ENCODE measurements at places on chromosomes 1 and 21.

GRCh38 chr1:75520862-75521475 is 89.9 kb downstream of the SLC44A5 start:
- no peak for DNase-seq

- peak; percentile 21 for DNase-seq
Observed at GRCh38 chr21:37367703-37368540, 1.3 kb downstream of the DYRK1A start.

DNA sequence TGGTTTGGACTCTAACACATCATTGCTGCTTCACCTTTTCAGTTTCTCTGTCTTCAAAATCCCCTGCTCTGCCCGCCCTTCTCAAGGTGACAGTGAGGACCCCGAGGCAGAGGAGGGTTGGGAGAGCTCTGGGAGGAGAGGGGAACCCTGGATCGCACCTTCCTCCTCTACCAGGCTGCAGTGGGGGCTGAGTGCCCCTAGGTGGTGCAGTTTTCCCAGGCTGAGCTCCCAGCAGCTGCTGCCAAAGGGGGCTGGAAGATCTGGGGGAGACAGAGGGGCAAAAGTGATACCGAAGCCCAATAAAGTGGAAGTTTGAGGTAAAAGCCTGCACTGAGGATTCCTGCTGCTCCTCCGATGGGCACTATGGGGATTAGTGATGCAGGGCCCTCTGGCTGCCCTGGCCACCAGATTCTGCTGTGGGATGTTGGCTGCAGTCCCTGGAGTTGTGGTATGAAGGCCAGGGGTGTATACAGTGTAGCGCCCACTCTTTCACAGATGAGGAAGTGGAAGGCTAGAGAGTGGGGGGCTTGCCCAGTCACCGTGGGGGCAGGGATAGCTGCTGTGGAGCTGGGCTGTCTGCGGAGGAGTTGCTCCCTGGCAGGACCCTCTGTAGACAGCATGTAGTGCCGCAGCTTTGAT is 40.7 kb upstream of the SCMH1 start:
- peak; percentile 11 for DNase-seq

DNA sequence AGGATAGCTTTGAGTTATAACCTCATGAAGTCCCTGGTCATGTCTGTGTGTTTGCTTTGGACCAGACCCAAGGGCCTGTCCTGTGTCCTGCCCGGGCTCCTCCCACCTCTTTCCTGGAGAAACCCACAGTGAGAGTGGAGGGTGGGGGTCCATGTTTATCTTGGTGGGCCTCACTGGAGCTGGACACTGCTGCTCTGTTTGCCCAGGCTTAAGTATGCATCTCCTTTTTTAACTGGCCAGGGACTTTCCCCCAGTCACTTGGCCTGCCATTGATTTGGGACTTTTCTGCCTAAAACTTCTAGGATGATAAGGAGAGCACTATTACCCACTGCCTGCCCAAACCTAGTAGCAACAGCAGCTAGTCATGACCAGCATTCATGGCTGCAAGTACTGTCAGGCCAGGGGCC is 49.8 kb downstream of the DDR2 start:
- DNase-seq, result no peak

GRCh38 chr1:35223084-35223630 is 30.2 kb upstream of the SFPQ start:
- no peak for DNase-seq

DNA sequence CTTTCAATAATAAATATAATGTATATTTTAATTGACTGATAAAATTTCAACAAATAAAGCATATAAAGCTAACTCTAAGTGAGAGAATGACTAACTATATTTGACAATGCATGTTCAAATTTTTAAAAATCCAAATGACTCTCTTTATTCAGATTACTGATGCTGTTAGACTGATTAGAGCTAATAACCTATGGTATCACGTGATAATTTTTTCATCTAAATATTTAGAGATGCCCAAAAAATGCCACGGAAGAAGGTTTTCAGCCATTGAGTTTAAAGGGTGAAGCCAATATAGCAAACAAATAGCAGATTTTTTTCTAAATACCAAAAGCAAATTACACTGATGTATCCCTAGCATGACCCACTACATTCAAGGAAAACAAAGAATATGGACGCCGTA is 61.1 kb upstream of the OR10J4 start:
- no peak for DNase-seq

DNA sequence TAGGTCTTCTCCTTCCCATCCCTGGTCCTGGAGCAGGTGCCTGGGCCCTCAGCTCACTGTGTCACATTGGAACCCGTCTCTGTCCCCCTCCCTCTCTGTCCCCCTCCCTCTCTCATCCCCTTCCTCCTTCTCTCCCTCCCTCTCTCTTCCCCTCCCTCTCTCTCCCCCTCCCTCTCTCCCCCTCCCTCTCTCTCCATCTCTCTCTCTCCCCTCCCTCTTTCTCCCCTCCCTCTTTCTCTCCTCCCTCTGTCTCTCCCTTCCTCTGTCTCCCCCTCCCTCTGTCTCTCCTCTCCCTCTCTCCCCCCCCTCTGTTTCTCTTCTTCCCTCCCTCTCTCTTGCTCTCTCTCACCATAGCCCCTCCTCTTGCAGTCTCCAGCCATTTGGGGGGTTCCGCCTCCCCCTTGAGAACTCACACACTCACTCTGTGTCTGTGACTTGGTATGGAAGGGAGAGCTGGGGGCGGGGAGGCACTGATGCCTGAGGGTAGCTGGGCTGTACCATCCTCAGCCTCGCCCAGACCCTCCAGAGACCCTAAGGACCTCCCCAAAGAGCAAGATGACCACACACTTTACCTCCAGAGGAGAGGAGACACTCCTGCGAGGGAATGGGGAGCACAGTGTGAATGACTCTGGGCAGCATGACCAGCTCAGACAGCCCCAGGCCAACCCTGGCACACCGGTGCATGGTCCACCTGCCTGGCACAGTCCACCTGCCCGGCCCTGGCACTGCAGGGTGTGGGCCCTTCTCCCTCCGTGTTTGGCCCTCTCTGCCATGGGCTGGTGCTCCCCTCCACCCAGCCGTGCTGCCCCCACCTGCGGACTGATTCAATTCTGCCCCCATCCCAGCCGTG is 102.8 kb upstream of the ARHGEF16 start:
- DNase-seq, result no peak

DNA sequence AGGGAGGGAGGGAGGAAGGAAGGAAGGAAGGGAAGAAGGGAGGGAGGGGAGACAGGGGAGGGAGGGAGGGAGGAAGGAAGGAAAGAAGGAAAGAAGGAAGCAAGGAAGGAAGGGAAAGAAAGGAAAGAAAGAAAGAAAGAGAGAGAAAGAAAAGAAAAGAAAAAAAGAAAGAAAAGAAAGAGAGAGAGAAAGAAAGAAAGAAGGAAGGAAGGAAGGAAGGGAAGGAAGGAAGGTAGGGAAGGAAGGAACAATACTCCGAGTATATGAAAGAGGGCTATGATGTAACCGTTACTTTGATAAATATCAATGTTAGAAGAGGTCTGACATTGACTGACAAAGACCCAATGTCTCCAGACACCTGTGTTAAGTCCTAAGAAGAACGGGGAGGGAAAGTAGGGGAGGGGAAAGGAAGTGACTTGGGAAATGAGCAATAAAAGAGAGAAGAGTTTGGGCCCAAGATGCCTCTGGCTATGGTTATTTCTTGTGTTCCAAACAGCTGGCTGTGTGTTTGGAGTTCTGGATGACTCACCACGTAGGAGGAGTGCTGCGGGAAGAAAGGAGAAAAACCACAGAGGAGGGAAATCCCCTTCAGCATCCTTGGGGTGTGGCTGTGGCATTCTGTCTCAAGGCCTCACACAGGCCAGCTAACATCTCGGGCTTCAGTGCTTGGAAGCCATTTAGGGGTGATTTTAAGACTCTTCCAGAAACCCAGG is 37.0 kb upstream of the RXRG start:
- peak; percentile 3 for DNase-seq

GRCh38 chr1:167221126-167221737 is 546 bp downstream of the POU2F1 start:
- no peak for DNase-seq

DNA sequence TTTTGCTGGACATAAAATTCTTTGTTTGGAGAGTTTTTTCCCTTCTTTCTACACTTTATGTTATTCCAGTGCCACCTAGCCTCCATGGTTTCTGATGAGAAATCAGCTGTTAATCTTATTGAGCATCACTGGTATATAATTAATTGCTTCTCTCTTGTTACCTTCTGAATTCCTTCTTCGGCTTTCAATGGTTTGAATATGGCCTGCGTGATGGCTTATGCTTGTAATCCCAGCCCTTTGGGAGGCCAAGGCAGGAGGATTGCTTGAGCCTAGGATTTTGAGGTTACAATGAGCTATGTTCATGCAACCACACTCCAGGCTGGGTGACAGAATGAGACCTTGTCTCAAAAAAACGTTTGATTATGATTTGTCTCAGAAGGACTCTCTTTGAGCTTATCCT is 13.0 kb upstream of the CNIH4 start:
- no peak for DNase-seq

GRCh38 chr1:17731460-17731859 is 23.7 kb upstream of the ACTL8 start:
- no peak for DNase-seq

DNA sequence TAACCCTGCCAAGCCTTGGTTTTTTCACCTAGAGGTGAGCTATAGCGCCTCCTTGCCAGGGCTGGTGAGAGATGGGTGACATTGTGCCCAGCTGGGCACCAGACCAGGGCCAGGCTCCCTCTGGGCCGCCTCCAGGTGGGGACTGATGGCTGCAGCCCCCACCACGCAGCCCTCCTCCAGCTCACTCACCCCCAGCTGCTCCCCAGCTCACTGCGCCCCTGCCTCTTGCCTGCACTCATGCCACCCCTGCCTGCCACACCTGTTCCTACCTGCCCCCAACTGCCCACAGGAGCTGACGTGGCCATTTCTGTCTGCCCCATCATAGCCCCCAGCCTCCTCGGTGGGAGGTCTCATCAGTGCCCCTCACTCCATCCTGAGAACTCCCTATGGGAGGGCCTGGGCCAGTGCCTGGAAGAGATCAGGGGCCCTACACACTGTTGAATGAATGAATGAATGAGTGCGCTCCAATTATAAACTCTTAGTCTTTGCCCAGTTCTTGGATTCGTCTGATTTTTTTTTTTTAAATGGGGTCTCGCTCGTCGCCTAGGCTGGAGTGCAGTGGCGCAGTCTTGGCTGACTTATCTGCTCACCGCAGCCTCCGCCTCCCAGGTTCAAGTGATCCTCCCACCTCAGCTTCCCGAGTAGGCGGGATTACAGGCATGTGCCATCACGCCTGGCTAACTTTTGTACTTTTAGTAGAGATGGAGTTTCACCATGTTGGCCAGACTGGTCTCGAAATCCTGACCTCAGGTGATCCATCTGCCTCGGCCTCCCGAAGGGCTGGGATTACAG is 26.4 kb upstream of the VPS13D start:
- no peak for DNase-seq

- DNase-seq, result no peak
Observed at GRCh38 chr1:151539321-151540020, 638 bp upstream of the TUFT1 start.

DNA sequence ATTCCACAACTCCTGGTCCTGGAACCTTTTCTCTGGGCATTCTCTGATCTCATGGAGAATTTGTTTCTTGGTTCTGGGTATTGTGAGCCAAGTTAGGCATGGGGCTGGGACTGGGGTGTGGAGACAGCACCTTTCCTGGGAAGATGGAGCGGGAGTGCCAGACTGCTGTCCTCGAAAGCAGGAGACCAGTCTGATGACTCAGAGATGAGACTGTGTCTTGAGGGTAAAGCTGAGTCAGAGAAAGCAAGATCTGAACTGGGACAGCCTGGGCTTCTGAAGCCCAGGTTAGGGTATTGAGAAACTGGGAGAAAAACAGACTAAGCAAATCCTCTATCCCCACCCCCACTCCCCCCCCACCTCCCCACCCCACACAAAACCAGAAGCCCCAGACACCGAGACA is 2.2 kb upstream of the KANK4 start:
- DNase-seq, result no peak

- DNase-seq, result no peak
Observed at GRCh38 chr1:169452921-169453320, 25.6 kb upstream of the CCDC181 start.

DNA sequence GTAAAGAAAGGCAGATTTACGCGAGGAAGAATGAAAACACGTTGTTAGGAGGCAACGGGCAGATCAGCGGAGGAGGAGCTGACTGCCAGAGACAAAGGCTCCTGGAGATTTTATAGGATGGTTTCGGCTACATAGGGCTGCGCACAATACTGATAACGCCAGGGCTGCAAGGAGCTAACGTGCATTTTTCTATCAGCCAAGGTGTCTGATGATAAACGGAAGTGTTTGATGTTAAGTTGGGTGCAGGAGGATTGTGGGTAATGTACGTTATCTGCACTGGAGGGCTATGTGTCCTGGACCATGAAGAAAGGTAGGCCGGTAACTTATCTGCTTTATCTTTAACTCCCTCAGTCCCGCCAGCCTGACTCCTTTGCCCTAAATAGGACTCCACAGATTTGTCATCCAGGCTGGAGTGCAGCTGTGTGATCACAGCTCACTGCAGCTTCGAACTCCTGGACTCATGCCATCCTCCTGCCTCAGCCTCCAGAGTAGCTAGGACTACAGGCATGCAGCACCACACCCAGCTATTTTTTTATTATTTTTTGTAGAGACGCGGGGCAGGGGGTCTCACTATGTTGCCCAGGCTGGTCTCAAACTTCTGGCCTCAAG is 29.6 kb downstream of the SETD4 start:
- no peak for DNase-seq

DNA sequence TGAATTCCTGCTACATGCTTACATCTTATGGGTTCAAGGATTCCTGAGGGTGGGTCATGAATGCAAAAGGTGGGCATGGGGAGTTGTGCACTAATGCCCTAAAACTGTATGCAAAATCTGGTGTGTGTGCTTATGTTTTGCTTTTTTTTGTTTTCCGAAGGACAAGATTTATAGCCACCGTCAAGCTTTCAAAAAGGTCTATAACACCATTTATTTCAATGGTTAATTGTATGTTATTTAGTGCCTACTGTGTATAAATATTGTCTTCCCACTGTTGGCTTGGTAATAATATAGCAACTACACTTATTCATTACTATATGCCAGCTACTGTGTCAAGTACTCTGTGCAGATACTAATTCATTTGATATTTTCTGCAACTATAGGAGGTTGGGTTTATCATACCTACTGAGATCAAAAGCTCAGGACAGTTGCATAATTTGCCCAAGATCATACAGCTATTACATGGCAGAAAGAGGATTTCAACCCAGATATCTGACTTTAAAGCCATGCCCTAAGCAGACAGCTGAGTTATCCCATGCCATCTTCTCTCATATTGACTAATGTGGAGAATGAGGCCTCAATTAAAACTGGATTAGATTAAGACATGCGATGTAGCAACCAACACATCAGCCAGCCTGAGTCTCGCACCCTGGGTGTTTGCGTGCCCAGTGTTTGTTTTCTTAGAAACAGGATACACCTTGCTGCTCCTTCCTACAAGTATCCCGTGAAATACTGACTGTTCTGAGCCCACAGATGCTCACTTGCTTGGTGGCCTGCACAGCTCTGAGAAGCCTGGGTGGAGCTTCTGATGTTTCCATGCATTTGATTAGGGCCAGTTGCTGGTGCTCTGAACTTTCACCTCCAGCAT is 34.6 kb downstream of the GADD45A start:
- no peak for DNase-seq

All from activated T-cell treated with anti-CD3 and anti-CD28 coated beads for 48 hours (primary cell).